Activated CD4-positive, alpha-beta memory T cell treated with anti-CD3 and anti-CD28 coated beads, Interleukin-2, amount 10 ng/mL, durations not matched to agents 7 days and 5 days (primary cell): ENCODE measurements at places on chromosomes 6 and 20. TPM values are rescaled to one million over a fixed set of nuclear protein-coding genes. Genes with fewer than 3 reads are reported as not detected.

DNA sequence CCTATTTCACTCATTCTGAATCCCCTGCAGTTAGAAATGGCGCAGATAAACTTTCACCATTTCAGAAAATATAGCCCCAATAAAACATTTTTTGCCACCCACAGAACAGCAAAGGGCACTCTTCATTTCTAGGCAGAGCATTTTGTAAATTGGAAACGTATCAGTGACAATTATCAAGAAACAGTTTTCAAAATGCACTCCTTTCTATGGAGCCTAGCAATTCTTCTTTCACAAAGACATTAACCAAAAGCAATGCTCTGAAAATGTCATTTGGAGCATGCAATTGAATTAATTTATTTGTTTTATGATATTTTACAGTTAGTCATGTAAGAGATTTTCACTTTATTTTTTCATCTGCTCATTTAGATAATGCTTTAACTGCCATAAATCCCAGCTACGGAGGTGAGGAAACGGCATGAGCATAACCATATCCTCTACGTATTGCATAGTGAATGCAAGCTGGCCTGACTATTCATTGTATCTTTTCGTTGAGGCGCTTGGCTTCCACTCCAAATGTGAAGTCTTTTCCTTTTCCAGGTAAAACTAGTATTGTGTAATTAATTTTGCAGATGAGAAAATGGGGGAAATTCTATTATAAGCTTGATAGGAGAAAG, 813.4 kb downstream of the C6orf118 start:
- H3K27ac ChIP-seq = no peak overlapping the region
- no peaks in the 10 kb centered on the region for H3K36me3 ChIP-seq
- no peak overlapping the region for H3K4me3 ChIP-seq
- no peaks in the 10 kb centered on the region for H3K27me3 ChIP-seq
- no peak for DNase-seq
- no peaks in the 10 kb centered on the region for H3K4me1 ChIP-seq

The PPP1R18 gene
- total RNA-seq = 283 TPM

The NUS1 gene
- total RNA-seq = 25.3 TPM

The HMGCLL1 gene
- total RNA-seq = not detected

GRCh38 chr20:4697831-4698221, 23.9 kb upstream of the PRND start:
- no peaks in the 10 kb centered on the region for H3K27me3 ChIP-seq
- peaks cover 34% of the 10 kb centered on the region for H3K4me1 ChIP-seq
- peak overlapping the region; percentile 1 for H3K27ac ChIP-seq
- H3K36me3 ChIP-seq = peaks cover 66% of the 10 kb centered on the region
- no peak overlapping the region for H3K4me3 ChIP-seq

The BMP5 gene
- total RNA-seq = not detected

GRCh38 chr6:7108964-7109836, 1.4 kb downstream of the RREB1 start:
- peaks cover 50% of the 10 kb centered on the region for H3K4me1 ChIP-seq
- H3K27ac ChIP-seq = peak overlapping the region; percentile 70
- peak overlapping the region; percentile 83 for H3K4me3 ChIP-seq
- peak; percentile 48 for DNase-seq
- no peaks in the 10 kb centered on the region for H3K27me3 ChIP-seq
- H3K36me3 ChIP-seq = peaks cover 13% of the 10 kb centered on the region

- no peaks in the 10 kb centered on the region for H3K27me3 ChIP-seq
- no peak for DNase-seq
- H3K4me3 ChIP-seq = no peak overlapping the region
Observed at GRCh38 chr20:10563935-10564492, 109.8 kb downstream of the JAG1 start.

- H3K4me3 ChIP-seq = peak overlapping the region; percentile 30
- H3K36me3 ChIP-seq = no peaks in the 10 kb centered on the region
- H3K4me1 ChIP-seq = peaks cover 15% of the 10 kb centered on the region
- no peak overlapping the region for H3K27ac ChIP-seq
Observed at GRCh38 chr6:154276810-154277628, 79.6 kb downstream of the IPCEF1 start.

The F13A1 gene
- not detected for total RNA-seq
